ENCODE measurements at places on chromosomes 5 and 9. TPM values are rescaled to one million over a fixed set of nuclear protein-coding genes. Genes with fewer than 3 reads are reported as not detected.

- no peak for DNase-seq
Measured at GRCh38 chr5:98880598-98880997, 48.2 kb downstream of the CHD1 start.

GRCh38 chr9:4973246-4973645 is 11.8 kb upstream of the JAK2 start:
- DNase-seq = no peak

The SDHA gene
- total RNA-seq = 58.3 TPM

The GARNL3 gene
- 58.0 TPM for total RNA-seq

The TMEM8B gene
- total RNA-seq = 4.8 TPM

All from urinary bladder (tissue), 4 donors.